NCI-H1436 treated with DMSO at 0.1 percent for 48 hours (cell line): ENCODE measurements at places on chromosomes 7 and 10.
A peak's percentile ranks its signal among the peaks of the same experiment; 100 is the strongest.

- no peak for DNase-seq
Measured at GRCh38 chr10:35178331-35178730, 51.7 kb downstream of the CREM start.

GRCh38 chr7:5375925-5376324 lies 47.7 kb downstream of the TNRC18 start:
- no peak for DNase-seq

- DNase-seq: no peak
Measured at GRCh38 chr10:62582101-62582705, 208.0 kb downstream of the ZNF365 start.

DNA sequence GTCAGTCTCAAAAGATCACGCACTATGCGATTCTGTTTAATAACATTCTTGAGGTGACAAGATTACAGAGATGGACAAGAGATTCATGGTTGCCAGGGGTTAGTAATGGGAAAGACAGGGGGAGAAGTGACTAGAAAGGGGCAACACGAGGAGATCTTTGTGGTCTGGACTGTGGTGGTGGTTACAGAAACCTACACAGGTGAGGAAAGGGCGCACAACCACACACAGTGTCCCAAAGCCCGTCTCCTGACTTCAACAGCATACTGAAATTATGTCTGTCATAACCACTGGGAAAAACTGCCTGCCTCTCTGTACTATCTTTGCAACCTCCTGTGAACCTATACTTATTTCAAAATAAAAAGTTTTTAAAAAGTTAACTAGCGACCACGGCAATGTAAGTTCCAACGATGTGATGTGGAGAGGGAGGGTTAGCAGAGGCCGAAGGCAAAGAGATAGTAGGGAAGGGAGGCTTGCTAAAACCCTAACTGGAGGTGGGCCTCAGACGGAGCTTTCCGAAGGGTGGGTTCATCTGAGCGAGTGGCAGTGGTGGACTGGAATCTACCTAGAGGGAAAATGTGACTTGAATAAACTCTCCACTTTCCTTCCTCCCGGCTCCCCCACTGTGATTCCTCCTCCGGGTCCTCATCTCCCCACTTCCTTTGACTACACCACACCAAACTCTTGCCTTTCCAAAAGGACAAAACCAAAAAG lies 43.7 kb downstream of the GNA12 start:
- no peak for DNase-seq

GRCh38 chr10:6038071-6038631 lies 24.0 kb downstream of the IL2RA start:
- no peak for DNase-seq

DNA sequence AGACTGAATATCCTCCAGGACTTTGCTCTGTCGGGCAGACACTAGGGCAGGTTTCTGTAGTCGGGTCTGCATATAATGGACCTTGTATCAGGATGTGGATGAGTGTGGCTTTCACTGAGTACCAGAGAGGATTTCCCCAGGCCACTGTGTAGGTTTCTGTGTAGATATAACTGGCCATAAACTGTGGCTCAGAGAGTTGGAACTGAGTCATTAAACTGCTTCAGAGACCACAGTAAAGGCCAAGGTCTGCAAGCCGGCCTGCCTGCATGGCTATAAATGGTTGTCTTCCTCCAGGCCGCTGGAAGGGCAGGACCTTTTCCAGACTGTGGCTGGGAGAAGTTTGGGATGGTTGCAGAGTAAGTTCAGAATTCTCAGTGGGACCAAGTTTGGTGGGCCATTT lies 16.9 kb downstream of the ZNF92 start:
- no peak for DNase-seq

DNA sequence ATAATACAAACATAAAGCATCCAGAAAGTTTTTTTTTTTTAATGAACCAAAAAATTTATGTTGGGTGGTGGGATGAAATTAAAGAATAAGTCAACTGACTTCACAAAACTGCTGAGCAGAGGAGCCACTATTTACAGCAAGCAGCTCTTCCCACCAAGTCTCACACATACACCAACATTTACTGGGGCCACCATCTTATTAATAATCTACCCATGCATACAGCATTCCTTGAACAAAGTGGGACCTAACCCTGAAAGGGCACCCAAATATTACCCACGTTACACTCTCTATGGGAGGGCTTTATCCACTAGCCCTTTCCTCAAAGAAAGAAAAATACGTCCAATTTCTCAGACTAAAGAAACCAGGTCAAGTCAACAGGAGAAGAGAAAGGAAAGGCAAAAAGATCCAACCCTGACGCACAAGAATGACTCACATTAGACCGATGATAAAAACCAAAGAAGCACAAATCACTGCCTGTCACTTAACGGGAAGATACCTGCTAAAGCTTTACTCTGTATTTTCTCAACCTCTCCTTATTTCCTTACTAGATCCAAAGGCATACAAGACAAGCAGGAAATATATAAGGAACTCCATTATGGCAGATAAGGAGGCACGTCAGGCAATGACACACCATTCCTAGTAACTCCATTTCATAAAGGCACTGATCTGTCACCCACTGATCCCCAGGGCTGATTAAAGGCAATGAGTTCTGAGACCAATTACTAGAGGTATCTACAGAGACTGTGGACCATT lies 141.8 kb upstream of the ASAH2 start:
- no peak for DNase-seq

- no peak for DNase-seq
Measured at GRCh38 chr10:99172950-99173349, 62.7 kb downstream of the HPSE2 start.

DNA sequence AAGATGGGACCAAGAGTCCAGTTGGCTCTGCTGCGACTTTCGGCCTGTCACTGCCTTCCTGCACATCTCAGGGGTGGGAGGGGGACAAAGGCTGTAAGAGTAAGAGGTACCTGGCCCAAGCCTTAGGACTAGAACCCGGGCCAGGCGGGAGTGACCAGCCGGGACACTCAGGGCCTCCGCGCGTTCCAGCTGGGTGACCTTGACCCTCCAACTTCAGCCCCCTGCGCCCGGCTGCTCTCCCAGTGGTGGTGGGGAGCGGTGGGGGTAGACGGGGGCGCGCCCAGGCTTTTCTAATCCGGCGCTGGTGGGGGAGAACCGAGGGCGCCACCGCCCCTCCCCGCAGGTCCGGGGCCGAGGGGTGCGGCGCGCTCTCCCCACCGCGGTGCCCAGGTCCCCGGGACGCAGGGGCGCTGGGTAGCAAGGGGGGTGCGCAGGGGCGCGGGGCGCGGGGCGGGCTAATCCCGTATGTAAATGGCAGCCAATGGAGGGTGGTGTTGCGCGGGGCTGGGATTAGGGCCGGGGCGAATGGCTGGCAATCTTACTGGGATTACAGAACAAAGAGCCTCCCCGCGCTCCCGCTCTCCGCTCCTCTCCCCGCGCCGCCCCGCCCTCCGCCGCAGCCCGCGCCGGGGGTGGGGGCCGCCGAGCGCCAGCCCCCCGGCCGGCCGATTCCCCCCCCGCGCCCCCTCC lies at the start of gene GTF2IRD1:
TSS of gene GTF2IRD1 (plus strand) at position 585 of the 690 bp plus-strand sequence. CDS start 54,175 bp downstream, outside the sequence.
- peak; percentile 27 for DNase-seq

DNA sequence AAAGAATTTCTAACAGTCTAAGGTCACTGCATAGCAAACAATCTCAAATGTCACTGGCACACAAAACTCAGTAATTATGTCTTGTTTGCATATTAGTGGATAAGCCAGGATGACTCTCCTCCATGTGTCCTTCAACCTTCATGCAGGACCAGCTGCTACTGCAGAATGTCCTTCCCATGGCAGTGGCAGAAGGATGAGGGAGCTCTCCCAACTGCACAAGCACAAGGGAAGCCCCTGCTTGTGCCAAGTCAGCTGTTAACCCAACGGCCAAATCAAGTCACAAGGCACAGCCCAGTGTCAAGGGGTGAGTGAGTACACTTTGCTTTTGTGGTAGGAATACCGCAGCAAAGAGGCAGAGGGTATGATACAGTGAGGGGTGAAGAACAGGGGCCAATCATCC lies 59.3 kb upstream of the VWC2 start:
- no peak for DNase-seq

DNA sequence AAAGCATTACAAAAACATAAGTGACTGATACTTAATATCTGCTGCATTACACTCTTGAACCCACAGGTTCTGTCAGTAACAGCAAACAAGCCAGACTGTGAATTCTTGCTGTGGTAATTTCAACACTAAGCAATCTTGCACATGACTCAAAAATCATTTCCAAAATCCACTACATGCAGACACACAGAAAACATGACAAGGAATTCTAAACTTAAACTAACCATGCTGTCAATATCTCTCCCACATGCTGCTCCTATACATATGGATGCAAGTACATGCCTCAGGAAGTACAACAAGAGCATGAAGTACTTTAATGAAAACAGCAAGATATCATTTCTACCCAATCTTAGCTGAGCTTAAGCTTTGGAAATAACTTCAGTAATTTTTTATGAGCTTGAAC lies 890.2 kb upstream of the KCND2 start:
- no peak for DNase-seq

GRCh38 chr7:112481833-112482670 lies 1.3 kb downstream of the LSMEM1 start:
- DNase-seq: no peak

GRCh38 chr10:30176776-30177533 lies 117.6 kb upstream of the JCAD start:
- DNase-seq: no peak

DNA sequence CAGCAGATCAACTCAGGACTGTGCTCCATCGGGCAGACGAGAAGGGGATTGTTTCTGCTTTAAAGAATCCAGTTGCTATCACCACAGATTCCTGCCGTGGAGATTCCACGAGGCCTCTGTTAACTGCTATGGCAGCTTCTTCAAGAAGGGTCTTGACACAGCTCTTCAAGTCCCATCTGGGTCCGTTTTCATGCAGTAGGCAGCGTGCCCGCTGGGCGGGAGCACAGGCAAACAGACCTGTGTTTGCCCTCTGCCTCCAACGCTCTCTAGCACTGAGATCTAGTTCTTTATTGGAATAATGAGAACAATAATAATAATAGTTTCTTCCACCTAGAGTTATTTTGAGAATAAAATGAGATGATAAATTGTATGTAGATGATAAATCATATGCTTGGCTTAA lies 127.2 kb upstream of the SP8 start:
- no peak for DNase-seq

DNA sequence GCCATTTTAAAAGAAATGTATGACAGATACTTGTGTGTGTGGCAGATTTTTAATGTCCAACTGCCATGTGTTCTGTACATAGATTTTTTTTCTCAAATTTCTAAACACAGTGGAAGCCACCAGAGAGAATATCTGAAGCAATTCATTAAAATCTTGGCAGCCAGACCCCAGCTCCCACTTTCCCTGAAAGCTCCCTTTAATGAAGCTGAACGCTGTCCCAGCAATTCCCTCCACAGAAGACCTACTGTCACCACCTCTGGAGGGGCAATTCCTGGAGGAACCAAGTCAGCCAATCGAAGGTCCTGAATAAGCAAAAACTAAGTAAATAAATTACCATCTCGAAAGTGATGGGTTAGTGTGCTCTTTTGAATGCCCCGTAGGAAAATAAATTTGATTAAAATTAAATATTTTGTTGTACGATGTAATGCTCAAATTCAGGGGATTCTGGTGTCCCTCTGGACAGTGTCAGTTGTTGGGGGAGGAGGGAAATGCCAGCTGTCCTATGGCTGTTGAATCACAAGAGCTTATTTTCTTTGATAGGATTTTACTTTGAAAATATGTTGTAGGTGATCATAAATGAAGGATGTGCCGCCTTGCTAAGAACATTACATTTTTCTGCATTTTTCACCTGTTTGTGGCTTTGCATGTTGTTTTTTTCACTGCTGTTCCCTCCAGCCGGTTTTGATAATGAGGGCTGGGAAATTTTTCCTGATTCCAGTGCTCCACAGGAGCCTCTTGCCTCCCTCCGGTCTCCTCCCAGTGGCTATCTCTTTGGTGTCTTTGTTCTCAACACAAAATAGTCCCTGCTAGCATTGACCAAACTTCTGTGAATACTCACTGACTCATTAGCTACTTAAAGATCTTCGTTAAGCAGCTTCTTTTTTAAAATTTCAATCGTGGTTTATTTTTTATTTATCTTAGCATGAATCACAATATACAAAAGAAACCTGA lies 9.2 kb upstream of the GSAP start:
- no peak for DNase-seq

DNA sequence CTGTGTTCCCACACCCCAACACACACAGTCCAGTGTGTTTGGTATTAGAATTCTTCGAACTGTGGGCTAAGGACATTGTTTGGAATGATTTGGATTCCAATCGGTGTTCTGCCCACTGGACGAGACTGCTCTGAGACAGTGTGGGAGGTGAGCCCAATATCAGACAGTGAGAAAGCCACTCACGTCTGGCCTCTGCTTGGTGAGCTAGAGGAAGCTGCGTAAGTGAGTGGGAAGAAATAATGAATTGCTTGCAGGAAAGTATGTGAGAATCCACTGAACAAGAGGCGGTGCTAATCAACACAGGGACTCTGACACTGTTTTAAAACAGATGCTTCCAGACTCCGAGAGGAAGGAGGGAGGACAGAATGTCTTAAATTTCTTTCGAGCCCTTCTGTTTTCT lies 675.0 kb upstream of the ANKRD30A start:
- DNase-seq: no peak

- no peak for DNase-seq
Measured at GRCh38 chr7:80760292-80760691, 121.8 kb downstream of the CD36 start.

DNA sequence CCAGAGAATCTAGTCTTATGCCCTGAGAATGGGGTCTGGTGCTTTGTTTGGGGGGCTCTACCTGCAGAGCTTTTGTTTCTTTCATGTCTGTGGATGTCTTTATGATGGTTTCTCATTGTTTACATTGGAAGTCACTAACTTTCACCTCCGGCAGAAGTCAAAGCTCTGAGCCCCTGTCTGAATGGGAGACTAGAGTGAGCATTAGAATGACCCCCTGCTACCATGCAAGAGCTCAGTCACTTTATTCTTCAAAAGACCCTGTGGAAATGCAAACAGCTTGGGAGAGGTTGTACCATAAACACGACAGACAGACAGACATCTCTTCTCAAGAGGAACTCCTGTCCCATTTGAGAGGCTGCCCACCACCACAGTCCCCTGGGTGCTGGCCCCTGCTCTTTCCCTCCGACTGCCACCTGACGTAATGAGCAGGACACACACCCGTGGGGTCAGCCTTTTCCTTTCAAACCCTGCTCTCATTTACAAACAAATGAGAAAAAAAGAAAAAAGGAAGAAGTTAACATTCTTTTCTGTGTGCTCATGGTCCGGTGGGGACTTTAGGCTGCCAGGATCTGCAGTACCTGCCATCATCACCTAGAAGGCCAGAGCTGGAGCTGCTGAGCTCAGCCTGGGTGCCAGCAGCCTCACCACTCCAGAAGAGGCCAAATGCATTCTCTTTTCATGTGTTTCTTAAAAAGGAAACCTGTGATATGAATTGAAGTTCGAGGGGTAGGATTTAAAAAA lies 91.6 kb downstream of the FZD1 start:
- no peak for DNase-seq
